ENCODE measurements at places on chromosomes 1 and 21.
A peak's percentile ranks its signal among the peaks of the same experiment; 100 is the strongest.

GRCh38 chr1:208101661-208102431 is 142.3 kb downstream of the PLXNA2 start:
- no peak for DNase-seq

DNA sequence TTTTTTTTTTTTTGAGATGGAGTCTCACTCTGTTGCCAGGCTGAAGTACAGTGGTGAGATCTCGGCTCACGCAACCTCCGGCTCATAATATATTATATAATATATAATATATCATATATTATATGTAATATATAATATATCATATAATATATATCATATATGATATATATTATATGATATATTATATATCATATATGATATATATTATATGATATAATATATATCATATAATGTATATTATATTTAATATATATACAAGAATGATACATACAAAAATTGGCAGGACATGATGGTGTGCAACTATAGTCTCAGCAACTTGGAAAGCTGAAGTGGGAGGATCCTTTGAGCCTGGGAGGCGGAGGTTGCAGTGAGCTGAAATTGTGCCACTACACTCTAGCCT is 1725.5 kb downstream of the MRPL39 start:
- DNase-seq, result no peak

- DNase-seq, result no peak
These were observed 70.6 kb downstream of the LAMC1 start for GRCh38 chr1:183093786-183094298.

- no peak for DNase-seq
These were observed 162.5 kb downstream of the TBX15 start for GRCh38 chr1:118825619-118826018.

DNA sequence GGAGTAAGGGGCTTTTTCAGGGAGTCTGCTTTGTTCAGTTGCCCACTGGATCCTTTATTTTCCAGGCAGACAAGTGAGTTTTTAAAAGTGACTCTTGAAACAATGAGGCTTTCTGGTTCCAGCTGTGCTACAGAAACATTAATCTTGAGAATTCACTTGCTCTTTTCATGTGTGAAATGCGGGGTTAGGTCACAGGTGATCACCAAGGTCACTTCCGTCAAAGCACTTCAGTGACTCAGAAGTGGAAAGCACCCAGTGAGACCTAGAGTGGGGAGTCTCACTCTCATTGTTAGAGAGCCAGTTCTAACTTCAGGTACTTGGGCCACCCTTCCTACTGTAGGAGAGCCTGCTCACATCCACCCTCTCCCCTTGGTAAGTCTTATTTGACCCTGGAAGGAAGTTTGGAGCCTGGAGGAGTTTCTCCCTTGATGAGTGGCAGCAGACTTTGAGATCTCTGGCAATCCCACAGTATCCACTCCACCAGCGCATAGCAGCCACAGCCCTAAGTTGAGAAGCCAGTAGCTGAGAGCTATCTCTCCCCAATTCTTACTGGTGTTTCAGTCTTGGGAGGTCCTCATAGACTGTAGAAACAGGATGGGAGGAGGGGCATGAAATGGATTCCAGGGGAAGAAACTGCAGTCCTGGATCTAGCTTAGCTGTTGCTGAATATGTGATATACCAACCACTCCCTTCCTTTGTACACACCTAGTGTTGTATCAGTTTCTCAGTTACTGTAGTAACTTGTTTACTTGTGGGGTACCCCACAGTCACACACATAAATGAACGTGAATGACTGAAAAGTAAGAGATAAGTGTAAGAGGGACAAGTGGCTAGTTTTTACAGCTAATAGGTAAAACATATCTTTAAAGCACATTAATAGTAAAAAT is 3.1 kb downstream of the TACSTD2 start:
- DNase-seq, result no peak

DNA sequence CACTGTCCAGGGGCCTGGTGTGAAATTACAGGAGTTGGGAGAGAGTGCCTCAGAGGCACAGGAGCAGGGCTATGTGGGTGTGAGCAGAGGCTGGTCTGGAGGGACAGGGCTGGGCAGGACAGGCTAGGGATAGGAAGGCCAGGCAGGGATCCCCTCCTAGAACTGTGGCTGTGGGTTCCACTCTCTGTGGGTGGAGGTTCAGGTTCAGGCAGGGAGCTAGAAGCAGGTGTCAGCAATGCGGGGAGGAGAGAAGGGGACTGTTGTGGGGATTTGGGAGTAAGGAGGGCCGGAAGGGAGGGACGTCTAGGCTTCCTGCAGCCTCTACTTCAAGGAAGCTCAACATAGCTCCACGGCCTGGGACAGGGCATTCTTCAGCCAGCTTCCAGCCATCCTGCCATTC is 8.3 kb upstream of the GPR61 start:
- no peak for DNase-seq

DNA sequence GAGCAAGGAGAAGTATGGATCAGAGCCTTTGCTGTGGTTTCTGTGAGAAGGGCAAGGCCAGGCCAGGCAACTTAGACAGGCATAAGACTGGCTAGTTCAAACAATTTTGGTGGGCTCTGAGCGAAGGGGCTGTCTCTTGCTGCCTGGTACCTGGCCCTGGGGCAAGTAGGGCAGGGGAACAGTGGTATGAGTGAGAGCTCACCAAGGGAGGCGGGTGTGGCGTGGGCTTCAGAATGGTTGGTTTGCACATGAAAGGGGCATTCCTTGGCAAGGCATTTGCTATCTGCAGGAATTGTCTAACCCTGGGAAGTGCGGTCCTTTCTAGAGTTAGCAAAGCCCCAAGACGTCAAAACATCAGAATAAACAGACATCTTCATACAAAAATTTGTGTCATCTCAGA is 210.5 kb downstream of the CAMTA1 start:
- DNase-seq, result no peak

GRCh38 chr1:99728494-99729235 is 37.8 kb downstream of the FRRS1 start:
- DNase-seq, result no peak

- no peak for DNase-seq
These were observed 27.3 kb upstream of the RLF start for GRCh38 chr1:40133839-40134238.

GRCh38 chr1:221035662-221036153 is 156.5 kb downstream of the HLX start:
- DNase-seq, result no peak

GRCh38 chr1:48785869-48786268 is 9.2 kb upstream of the BEND5 start:
- no peak for DNase-seq

DNA sequence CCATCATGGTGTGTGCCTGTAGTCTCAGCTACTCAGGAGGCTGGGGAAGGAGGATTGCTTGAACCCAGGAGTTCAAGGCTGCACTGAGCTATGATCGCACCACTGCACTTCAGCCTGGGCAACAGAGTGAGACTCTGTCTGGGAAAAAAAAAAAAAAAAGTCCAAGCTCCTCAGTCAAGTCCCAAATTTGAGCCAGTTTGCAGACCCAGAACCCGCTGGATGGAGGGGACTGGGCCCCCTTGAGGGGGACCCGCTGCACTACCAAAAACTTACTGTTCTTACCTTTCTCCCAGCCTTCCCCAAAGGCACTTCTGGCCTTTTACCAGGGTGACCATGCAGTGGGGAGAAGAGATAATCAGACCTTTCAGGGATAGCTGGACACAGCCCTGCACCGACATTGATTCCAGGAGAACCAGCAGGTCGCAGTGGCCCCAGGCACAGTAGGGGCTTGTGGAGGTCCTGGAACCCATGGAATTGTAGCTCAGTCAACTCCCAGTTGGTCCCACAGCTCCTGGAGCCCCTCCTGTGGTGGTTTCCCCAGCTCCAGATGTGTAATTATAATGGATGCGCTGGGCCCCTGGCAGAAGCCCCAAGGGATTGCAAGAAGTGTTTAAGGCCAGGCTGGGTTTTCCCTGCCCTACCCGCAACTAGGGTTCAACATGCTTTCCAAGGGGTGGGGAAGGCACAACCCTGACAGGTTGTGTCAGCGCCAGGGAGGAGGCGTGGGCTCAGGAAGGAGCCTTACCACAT is 4.1 kb upstream of the WNT9A start:
- DNase-seq, result no peak

GRCh38 chr1:199319341-199319740 is 680.5 kb downstream of the PTPRC start:
- DNase-seq, result no peak

GRCh38 chr1:192978195-192978710 is 80.9 kb downstream of the UCHL5 start:
- no peak for DNase-seq

DNA sequence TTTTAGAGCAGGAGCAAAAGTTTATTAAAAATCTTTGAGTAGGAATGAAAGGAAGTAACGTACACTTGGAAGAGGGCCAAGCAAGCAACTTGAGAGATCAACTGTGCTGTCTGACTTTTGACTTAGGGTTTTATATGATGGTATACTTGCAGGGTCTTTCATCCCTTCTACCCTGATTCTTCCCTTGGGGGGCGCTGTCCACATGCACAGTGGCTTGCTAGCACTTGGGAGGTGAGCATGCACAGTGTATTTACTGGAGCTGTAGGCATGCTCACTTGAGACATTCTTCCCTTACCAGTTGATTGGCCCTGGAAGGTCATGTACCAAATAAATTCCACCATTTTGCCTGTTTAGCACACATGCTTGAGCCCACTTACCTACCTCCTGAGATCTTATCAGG is 1001.3 kb upstream of the ADGRL2 start:
- no peak for DNase-seq

DNA sequence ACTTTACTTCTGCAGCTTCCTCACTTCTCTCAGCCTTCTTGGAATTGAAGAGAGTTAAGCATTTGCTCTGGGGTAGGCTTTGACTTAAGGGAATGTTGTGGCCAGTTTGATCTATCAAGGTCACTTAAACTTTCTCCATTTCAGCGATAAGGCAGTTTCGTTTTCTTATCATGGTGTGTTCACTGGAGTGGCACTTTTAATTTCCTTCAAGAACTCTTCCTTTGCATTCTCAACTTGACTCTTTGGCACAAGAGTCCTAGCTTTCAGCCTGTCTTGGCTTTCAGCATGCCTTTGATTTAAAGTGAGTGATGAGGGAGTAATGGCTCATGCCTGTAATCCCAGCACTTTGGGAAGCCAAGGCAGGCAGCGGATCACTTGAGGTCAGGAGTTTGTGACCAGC is 38.7 kb downstream of the HS2ST1 start:
- DNase-seq, result no peak

DNA sequence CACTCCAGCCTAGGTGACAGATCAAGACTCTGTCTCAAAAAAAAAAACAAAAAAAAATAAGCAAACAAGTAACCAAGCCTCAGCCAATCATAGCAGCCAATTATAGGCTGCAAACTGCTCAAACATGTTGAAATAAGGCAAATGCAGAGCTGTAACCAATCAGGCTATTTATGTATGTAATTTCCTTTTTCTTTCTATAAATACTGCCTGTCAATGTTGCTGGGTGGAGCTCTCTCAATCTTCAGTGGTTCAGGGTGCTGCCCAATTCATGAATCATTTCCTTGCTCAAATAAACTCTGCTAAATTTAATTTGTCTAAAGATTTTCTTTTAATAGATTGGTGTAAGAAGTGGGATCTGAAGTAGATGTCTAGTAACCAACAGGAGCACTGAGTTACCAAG is 11.6 kb upstream of the CD1D start:
- DNase-seq, result no peak

DNA sequence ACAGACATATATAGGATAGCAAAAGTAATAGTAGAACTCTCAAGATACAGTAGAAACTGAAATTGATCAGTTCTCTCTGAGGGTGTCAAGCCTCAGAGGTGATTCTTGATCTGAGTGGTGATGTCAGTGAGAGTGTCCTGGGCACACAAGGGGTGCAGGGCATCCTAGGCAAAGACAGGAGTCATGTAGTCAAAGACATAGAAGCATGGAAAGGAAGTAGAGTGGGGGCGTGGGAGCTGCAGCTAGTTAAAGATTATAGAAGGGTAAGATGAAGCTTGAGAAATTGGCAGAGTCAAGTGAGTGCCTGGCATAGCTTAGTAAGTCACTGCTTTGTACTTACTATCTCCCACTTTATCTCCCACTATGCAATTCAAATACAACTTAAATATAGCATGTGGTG is 22.8 kb downstream of the CDC7 start:
- DNase-seq, result no peak

DNA sequence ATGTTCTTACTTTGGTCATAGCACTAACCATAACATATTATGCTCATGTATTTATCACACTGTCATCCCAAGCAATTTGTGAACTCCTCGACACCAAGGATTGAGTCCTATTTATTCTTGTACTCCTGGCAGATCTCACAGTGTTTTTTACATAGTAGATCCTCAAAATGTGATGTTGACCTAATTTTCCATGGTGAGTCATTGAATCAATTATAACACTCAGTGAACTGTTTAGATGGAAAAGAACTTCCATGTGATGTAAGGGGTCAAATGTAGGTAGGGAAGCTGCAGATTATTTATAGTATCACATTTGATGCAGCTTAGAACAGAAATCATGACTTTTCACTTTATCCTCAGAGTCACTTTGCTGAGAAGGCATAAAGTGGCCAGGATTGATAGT is 281.9 kb upstream of the ADAMTS5 start:
- DNase-seq, result no peak

GRCh38 chr1:167564612-167565270 is 11.2 kb upstream of the CREG1 start:
- DNase-seq, result no peak

- peak; percentile 44 for DNase-seq
These were observed 71.2 kb upstream of the NBPF3 start for GRCh38 chr1:21368515-21369289.

DNA sequence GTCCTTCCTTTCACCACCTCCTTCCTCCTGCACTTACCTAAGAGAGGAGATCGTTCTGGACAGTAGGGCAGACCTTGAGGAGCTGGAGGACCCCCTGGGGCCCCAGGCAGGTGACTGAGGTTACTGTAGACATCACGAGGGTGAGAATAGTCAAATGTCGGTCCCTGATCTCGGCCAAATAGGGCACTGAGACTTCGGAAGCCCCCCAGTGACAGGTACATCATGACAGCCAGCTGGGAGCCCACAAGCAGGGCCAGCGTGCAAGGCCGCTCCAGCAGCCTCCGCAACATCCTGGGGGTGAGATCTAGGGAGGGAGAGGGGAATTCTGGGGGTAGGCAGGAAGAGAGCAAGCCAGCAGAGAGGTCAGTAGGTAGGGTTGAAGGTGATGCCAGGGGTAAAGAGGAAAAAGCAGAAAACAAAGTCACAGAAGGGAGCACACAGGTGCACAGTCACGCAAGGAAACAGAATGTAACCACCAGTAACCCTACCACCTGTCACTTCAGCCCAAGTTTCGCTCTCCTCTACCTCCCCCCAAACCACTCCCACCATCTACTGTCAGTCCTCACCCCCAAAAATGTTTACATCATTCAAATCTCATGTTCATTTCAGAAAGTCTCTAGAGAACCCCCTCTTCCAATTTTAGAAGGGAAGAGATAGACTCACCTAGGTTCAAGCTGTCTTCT is 1.4 kb downstream of the B4GALT3 start:
- no peak for DNase-seq

GRCh38 chr21:16047904-16048303 is 318.1 kb downstream of the USP25 start:
- DNase-seq, result no peak

GRCh38 chr1:27967884-27968466 is 8.2 kb downstream of the XKR8 start:
- no peak for DNase-seq

DNA sequence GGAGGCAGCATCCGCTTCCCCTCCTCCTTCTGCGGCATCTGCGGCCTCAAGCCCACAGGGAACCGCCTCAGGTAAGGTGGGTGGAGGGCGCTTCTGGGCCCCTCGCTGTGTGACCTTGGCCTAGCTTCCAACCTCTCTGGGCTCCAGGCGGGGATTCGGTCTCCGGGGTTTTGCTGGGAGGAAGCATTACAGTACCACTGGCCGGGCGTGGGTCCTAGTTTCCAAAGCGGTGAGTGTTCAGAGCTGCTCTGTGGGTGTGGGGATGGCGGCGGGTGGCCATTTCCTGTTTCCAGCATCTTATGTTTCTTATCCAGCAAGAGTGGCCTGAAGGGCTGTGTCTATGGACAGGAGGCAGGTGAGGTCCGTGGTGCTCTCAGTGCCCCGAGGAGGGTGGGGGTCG is 11.6 kb downstream of the FAAH start:
- DNase-seq, result no peak

Data from stimulated activated CD4-positive, alpha-beta T cell treated with anti-CD3 and anti-CD28 coated beads, TNF-alpha, amount 100 ng/mL, for 4 hours (primary cell).